CD4-positive, alpha-beta T cell treated with Interferon alpha-2 for 1 hour (primary cell): ENCODE measurements at places on chromosomes 4 and X.

- no peak for DNase-seq
These were observed 113.6 kb downstream of the FAM53A start for GRCh38 chr4:1570291-1571164.

DNA sequence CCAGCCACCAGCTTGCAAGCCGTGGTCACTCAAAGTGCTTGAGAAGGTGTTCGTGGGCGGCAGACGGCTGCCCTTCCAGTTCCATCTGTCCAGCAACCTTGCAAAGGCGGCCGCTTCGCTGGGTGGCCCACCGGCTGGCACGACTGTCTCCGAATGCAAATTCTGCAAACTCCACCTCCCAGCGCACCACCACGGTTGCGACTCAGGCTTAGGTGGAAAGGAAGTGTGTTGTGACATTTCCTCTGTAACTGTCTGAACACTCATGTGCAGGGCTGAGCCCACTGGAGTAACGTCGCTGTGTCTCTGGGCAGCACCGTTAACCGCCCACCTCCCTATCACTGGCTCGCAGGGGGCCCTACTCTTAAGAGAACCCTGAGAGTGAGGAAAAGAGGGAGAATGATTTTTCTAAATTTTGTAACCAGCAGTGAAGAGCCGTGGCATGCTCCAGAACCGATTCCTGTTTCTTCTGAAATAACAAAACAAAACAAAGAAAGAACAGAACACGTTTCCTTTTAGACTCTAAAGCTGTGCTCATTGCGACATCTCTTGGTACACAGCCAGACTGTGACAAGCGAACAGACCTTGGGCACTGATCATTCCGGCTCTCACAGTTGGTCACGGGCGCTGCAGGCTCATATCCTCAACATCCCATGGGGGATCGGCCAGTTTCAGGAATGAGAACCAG, at the start of gene P2RY8:
Gene P2RY8 (minus strand): TSS at position 155 of the 685 bp plus-strand sequence. CDS start 70,627 bp downstream, outside the sequence.
- peak; percentile 80 for DNase-seq

DNA sequence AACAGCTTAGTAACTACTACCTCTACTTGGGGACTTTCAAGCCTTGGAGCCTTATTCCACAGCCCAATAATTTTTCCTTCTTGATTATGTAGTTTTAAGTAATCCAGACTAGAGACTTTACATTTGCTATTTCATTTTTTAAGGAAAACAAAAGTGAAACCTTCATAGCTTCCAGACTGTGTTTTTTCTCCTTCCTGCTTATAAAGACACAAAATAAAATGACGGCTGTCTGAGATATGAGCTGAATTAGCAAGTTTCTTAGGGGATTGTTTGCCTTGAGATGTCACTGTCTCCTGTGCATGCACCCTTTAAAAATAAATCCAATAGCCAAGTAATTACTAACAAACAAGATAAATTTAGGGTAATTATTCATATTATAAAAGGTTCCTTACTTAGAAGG, 78.8 kb upstream of the PACRGL start:
- DNase-seq, result no peak

GRCh38 chr4:83542225-83542624, 6.3 kb downstream of the GPAT3 start:
- DNase-seq, result no peak

GRCh38 chrX:51144828-51145442, 187.7 kb upstream of the NUDT10 start:
- DNase-seq, result peak; percentile 29

GRCh38 chr4:87150498-87151261, 69.7 kb downstream of the KLHL8 start:
- DNase-seq, result peak; percentile 78

- no peak for DNase-seq
These were observed 84.1 kb downstream of the CLCN4 start for GRCh38 chrX:10240918-10241317.
